ENCODE measurements at places on chromosomes 12 and 14.

DNA sequence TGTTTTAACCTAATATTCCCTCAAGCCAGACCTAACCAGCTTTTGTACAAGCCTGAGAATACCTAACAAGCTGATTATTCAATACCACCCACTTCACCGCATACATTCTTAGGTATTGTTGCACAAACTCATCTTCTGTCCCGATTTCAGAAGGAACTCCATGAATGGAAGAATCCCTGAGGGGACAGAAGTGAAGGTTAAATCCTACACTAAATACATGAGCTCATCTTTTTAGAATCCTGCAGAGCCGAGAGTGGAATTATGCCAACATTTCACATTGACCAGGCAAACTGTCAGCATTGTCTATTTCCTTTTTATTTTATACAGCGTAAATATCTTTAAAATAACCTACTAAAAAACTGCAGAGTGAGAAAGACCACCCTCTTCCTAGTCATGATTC lies 140.7 kb upstream of the PRICKLE1 start:
- DNase-seq, result no peak

DNA sequence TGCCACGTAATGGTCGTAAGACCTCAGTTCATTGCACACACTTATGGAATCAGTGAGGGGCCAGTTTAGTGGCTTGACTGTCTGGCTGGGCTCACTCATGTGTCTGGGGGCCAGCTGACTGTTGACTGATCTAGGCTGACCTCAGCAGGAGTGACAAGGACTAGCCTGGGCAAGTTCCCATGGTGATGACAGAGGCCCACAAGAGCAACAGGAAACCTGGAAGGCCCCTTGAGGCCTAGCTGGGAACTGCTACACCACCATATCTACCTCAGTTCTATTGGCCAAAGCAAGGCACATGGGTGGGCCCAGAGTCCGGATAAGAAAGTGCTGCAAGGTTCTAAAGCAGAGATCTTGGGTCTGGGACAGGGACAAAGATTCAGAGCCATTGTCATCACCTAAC lies 21.3 kb upstream of the RFLNA start:
- no peak for DNase-seq

DNA sequence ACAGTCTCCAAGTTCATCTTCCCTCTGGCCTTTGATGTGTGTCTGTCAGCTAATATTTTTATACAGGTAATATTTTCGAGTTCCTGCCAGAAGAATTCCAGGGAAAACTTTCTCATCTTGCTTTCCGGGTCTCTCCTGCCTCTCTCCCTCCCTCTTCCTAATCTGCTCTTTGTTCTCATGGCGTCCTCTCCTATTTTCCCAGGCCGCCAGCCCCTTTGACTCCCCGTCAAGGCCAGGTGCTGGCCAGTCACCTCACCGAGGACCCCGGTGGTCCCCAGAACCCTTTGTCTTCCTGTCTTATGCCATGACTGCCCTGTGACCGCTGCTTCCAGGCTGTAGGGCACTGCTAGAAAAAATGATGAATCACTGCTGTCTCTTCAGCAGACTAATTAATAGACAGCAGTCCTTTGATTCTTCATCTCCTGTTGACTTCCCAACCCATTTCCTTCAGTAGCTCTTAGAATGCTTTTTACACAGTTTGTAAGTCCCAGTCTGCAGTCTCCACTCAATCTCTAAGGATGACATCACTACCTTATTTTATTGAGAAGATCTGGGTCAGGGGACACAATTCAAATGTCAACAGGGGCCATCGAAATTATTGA lies 40.7 kb downstream of the PPFIBP1 start:
- no peak for DNase-seq

- DNase-seq, result no peak
These were observed 100.4 kb upstream of the FGD4 start for GRCh38 chr12:32298917-32299316.

GRCh38 chr12:43766291-43766690 lies 7.5 kb downstream of the IRAK4 start:
- no peak for DNase-seq

DNA sequence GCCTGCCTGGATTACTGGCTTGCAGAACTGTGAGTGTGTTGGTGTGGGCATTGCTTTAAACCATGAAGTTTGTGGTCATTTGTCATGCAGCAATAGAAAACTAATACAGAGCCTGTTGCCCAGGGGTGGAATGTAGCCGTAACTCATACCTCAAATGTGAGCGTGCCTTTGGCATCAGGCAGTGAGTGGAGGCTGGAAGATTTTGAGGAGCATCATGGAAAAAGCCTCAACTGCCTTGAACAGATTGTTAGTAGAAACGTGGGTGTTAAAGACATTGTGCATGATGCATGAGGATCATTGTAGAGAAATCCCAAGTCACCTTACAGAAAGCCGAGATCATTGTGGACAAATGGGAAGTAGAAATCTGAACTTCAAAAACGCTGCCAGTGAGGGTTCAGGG lies 580.5 kb downstream of the AACS start:
- DNase-seq, result no peak

GRCh38 chr12:122878780-122879612 lies 16.9 kb downstream of the VPS37B start:
- DNase-seq, result no peak

DNA sequence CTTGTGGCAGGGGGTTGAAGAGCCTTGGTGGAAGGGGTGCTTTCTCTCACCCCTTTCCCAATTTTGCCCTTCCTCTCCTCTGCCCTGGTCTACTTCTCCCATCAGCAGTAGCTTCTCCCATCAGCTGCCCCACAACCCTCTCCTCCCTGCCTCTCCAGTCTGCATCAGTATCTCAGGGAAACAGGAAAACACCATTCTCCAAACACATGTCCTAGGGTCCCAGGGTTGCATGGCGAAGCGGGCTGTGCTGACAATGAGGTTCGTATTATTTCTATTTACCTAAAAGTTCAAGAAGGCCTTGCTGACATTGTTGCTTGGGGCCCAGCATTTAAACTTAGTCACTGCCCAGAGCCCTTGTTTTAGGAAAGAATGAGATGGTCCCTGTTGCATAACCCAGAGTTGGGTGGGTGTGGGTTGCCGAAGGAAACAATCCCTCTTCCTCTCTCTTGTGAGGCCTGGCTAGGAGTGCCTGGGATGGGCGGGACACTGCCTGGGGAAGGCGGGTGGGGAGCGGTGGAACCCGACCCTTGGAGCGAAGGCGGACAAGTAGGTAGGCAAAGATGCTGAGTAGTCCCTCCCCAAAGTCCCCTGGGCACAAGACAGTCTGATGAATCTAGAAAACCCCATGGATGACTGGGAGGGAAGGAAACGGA lies 1.3 kb upstream of the IGFBP6 start:
- DNase-seq, result no peak

DNA sequence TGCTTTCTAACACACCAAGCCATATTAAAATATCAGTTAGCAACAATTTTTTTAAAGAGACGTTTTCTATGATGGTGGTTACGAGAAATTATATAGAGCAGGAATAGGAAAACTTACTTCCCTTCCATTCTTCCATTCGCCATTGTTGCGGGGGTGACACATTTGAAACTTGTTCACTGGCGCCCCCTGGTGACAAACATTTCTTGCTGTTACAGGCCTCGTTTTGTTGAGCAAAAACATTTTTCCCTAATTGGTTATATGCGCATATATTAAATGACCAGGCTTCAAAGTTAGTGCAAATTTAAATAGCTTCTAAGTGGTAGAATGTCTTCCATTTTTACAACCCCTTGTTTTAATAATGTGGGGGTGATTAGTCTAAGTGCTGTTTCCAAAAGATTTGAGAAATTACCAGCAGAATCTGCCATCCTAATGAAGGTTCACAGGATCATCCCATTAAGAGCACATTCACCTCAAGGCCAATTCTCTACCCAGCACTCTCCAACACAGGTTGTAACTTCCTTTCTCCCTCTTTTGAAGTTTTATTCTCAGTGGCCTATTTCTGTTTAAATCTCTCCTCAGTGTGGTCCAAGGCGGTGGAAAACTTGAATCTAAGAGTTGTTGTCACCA lies 1124.7 kb downstream of the FLRT2 start:
- no peak for DNase-seq

DNA sequence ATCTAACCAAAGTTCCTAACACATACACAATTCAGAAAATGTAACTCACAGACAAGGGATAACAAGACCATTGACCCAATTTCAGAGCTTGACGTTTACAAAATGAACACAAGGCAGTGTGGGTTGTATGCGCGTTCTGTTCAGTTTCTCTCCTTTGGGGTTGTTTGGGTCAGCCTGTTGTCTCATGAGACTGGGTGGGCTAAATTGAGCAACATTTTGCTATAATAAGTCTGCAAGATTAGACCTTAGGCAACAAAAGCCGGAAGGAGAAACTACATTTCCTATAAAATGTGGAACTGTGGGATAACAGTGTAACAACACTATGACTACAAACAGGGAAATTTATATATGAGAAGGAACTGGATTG lies 18.8 kb upstream of the LTA4H start:
- DNase-seq, result no peak

DNA sequence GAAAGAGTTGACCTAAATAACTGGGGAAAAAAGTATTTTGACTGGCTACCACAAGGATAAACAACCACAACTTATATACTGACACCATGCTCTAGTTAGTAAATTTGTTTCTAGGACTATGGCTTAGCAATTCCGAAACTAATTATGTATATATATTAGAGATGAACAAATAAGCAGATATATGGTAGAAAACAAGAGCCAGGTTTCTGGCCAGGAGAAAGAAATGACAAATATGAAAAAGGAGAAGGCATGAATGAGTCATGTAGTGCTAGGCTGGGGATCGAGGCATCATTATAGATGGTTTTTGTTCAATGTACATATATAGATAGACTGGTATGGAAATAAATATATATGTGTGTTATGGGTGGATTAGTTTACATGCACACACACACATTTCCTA lies 5.5 kb upstream of the LRRC74A start:
- DNase-seq, result no peak

DNA sequence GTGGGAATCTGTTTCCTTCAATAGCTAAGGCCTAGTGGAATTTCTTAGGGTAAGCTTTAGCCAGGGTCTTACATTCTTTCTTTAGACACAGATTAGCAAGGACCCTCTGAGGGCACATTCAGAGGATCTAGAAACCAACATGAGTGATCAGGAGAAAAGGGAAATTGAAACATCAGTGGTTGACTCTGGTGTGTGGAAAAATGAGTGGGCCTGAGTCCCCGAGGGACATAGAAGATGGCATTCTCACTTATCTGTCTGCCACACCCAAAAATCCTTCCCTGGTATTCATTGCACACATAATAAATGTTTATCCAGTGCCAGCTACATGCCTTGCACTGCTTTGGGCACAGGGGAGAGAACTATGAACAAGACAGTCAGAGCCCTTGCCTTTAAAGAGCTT lies 82.9 kb downstream of the SSPN start:
- DNase-seq, result no peak

GRCh38 chr12:62599854-62600437 lies 133.3 kb downstream of the MON2 start:
- DNase-seq, result no peak

- peak; percentile 60 for DNase-seq
These were observed 8.1 kb downstream of the LPAR5 start for GRCh38 chr12:6627616-6628015.

DNA sequence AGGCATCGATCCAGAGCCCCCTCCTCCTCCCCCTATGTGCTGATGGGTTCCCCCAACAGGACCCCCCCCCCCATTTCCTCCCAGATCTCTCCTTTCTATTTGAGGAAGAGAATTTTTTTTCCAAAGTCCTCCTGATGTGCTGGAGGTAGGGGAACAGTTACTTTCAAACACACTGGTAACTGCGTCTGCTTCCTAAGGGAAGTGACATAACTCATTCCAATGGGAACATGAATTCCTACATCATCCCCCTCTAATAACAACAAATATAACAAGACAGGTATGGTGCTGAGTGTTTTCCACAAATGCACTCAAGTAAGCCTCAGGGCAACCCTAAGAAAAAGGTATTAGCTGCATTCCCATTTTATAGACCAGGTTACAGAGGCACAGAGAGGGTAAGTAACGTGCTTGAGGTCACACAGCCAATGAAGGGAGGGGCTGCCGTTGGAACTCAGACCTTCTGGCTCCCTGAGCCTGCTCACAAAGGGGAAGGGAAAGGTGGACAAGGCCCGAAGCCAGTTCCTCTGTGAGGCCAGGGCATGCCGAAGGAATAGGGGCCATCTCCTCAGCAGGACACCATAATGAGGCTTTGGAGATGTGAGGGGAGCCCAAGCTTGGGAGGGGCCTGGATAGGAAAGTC lies 121.1 kb upstream of the NCOR2 start:
- no peak for DNase-seq

DNA sequence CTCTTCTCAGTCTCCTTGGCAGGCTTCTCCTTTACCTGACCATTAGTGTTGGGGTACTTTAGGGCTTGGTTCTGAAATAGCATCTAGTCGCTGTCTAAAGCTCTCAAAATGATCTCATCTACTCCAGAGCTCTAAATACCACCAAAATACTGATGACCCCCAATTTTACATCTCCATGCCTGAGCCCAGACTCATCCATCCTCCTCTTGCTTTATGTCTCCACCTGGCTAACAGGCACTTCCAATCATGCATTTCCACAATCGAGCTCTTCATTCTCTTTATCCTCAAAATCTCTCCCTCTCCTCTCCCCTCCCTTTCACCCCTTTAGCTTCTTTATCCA lies 40.5 kb upstream of the PTGR2 start:
- no peak for DNase-seq

DNA sequence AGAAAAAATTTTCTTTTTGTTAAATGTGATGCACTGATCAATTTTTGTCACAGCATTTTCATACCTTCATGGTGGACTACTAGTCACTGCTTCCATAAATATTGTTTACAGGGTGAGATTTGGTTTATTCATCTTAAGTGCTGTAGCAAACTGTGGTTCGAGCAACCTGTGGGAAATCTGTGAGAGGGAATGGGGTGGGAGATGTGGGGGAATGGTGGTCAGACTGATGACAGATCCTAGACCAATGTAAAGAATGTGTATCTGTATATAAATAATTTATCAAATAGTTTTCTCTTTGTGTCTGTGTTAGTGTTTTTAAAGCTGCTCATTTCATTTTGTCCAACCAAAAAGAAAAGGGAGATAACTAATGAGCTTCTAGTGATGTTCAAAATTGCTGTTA lies 26.7 kb downstream of the CSRP2 start:
- DNase-seq, result no peak

GRCh38 chr14:74519316-74520074 lies 25.9 kb downstream of the ISCA2 start:
- DNase-seq, result no peak

- no peak for DNase-seq
These were observed 15.7 kb downstream of the SPX start for GRCh38 chr12:21541773-21542172.

GRCh38 chr12:31105668-31106067 lies 32.0 kb downstream of the DDX11 start:
- no peak for DNase-seq

GRCh38 chr12:26768611-26769603 lies 64.1 kb downstream of the ITPR2 start:
- no peak for DNase-seq
